ENCODE measurements at places on chromosomes 12 and 14. TPM values are rescaled to one million over a fixed set of nuclear protein-coding genes. Genes with fewer than 3 reads are reported as not detected.

GRCh38 chr12:42981379-42981778 is 391.8 kb upstream of the PRICKLE1 start:
- no peak for DNase-seq

DNA sequence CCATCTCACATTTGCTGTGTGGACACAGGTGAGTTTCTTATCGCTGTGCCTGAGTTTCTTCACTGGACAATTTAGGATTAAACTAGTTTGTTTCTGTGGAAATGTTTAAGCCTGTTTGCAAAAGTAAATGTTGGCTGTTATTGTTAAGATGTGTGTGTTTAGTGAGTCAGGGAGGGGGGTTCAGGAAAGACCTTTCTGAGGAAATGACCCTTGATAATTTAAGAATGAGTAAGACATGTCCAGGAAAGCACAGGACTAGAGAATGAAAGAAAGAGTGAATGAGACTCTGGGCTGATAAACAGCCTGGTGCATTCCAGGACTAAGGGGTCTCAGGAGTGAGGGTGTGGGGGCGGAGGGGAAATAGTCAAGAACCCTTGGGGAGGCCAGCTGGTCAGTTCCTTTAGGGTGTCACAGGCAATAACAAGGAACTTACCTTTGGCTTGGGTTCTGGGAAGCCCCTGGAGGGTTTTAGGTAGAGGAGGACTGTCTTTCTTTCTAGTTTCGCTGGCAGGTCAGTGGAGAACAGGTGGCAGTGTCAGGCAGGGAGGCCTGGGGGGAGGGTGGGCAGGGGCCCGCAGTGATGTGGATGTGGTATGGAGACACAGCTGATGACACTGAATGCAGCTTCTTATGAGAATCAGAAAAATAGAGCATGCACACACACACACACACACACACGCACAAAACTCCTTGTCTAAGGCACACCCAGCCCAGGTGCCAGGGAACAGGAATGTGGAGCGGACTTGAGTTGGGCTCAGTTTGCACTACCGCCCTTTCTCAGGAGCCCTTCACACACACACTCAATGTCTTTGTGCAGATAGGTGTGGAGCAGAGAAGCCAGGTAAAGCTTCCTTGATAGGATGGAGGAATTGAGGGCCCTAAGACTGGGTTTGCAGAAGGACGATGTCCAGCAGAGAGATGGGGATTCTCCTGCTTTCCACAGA is 1005.5 kb downstream of the VRK1 start:
- DNase-seq: no peak

DNA sequence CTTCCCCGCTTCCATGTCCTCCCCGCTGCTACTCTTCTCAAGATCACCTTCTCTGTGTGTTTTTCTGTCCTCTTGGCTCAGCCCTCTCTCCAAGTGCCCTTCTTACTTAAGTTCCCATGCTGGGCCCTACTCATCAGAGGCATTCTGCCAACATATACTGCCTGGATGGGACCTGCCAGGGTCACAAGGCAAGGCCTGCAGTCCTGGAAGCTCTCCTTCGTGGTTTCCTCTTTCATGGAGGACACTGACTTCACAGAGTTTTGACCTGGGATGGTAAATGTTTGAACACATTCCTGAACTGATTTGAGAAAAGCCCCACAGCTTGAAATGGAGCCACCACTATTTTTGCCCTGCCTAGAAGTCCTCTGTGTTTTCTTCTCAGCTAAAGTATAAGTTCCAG is 140.9 kb downstream of the TMEM30B start:
- no peak for DNase-seq

- no peak for DNase-seq
Measured at GRCh38 chr14:58718226-58719205, 80.8 kb downstream of the DACT1 start.

DNA sequence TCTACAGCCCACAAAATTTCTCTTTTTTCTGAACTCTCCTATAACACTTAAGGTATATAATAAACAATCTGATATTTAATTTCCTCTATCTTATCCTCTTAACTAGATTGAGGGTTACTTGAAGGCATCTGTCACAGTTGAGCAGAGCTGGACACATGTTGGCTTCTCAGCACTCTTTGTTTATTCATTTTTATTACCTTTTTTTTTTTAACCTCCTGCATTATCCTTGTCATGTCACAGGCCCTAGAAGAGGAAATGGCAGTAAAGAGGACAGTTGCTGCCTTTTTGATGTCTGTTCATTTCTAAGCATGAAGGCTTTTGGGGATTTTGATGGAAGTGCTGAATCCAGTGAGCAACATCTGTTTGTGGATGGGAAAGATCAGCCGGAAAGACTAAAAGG is 32.5 kb upstream of the EVL start:
- no peak for DNase-seq

GRCh38 chr14:105061428-105062047 is 3.7 kb downstream of the GPR132 start:
- no peak for DNase-seq

DNA sequence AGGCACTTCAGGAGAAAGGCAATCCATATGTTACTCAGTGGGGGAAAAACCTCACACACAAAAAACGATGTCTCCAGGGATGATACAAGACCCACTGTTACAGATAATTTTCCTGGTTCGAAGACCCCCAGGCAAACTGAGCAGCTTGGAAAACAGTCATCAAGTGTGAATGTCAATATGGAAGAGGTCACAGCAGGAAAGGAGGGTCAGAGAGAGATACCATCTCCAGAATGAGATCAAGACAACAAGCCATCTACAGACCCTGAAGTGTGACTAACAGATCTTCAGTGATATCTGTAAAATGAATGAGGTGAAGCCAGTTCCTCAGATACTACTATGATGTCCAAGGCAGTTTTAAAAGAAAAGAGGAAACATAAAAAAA is 28.6 kb downstream of the GNS start:
- no peak for DNase-seq

DNA sequence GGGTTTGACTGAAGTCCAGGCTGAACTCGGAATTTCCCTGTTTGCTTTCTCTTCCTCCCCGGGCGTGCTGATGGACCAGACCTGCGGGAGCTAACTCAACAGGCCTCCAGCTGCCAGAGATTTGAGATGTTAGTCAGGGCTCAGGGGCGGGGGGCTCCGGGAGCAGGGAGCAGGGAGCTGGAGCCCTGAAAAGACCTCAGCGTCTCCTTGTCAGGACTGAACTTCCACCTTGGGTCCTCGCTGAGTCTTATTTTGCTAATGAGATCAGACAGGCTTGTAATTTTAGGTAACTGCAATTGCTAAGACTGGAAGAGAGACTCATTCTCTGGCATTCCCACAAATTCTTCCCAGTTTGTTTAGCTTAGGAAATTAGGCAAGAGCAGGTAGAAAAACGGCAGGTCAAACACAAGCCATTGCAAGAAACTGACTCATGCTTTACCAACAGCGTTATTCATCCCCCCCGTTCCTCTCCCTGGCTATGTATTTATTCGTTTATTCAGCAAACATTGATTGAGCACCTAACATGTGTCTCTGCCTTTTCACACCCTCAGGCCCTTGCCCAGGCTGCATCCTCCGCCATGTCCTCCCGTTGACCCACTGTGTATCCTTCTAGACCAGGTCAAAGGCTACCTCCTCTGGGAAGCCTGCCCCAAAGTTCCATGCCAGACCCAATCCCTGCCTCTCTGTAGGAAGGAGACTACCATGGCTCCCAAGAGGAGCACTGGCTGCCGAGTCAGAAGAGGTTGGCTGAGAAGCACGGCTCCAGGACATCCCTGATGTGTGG is 80.4 kb upstream of the DIO3 start:
- DNase-seq: no peak

DNA sequence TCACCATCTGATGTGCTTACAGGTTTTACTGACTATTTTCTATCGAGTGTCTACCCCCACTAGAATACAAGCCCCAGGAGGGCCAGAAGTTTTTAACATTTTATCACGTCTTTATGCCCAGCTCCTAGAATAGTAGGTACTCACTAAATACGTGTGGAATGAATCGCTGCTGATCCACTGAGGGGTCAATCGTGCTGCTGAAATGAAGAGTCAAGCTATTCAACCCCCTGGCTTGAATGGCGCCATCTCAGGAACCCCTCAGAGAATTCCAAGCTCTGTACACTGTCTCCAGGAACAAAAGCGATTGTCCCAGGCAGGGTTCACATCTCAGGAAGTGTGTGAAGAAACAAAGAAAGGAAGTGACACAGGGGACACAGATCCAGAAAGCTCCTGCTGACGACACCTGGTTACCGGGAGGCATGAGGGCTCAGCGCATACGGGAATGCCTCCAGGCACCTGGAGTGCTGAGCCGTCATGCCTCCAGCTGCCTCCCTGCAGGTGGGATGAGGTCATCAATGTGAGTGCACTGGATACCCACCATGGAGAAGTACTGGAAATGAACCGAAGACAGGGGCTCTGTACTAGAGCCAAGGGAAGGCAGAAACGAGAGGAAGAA is 45.6 kb downstream of the PITPNM2 start:
- peak; percentile 48 for DNase-seq

DNA sequence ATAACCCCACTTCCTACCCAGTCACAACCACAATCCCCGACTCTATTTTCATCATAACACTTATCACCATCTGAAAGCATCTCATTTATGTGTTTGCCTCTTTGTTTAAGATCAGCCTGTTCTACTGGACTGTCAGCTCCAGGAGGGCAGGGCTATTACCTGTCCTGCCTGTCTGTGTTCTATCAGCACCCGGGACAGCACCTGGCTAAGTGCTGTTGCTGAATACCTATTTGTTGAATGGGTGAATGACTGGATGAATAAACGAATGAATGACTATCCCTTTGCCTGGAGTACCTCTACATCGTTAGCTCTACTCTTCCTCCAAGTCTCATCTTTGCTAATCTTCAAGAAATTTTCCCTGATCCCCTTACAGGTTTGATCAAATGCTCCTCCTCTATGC is 69.0 kb downstream of the WSCD2 start:
- no peak for DNase-seq

- no peak for DNase-seq
Measured at GRCh38 chr12:10559244-10559643, 53.6 kb downstream of the EIF2S3B start.

GRCh38 chr12:42892702-42893551 is 303.4 kb upstream of the PRICKLE1 start:
- no peak for DNase-seq

GRCh38 chr14:82779301-82779700 is 1245.6 kb upstream of the SEL1L start:
- DNase-seq: no peak

GRCh38 chr12:79563021-79563740 is 127.6 kb downstream of the PAWR start:
- DNase-seq: no peak

GRCh38 chr14:100860556-100861187 is 34.8 kb downstream of the MEG3 start:
- DNase-seq: no peak

GRCh38 chr14:38210587-38211216 is 3.0 kb downstream of the SSTR1 start:
- DNase-seq: no peak

- no peak for DNase-seq
Measured at GRCh38 chr14:94143239-94143638, 13.8 kb upstream of the IFI27L2 start.

- no peak for DNase-seq
Measured at GRCh38 chr14:105272623-105273022, 24.3 kb downstream of the BTBD6 start.

DNA sequence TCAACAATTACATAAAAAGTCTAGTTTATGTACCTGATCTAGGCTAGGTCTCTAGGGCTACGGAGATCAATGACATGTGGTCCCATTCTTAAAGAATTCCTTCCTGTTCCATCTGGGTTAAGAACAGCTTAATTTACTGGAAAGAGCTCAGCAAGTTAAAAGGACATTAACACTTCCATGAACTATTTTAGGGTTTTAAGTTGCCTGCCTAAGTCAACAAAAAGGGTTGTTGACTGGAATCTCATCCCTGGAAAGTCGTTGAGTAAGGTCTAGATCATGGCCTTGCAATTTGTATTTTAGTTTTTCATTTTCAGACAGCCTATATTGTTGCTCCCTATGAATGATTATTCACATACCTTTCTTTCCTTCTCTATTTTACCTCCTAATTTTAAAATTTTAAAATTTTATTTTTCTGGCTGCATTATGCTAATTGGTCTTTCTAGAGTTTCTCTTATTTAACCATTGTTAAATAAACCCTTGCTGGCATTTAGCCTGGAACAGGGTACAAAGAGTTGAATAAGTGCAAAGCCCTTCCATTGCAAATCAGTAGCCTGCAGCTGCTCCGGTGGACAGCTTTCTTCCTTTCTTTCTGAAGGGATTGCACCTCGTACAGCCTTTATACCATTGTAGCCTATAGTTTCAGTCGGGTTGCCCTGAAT is 66.3 kb downstream of the VRK1 start:
- DNase-seq: no peak

GRCh38 chr12:46296822-46297221 is 28.0 kb upstream of the SLC38A1 start:
- DNase-seq: no peak

GRCh38 chr12:131987552-131987951 is 37.8 kb downstream of the EP400 start:
- no peak for DNase-seq

DNA sequence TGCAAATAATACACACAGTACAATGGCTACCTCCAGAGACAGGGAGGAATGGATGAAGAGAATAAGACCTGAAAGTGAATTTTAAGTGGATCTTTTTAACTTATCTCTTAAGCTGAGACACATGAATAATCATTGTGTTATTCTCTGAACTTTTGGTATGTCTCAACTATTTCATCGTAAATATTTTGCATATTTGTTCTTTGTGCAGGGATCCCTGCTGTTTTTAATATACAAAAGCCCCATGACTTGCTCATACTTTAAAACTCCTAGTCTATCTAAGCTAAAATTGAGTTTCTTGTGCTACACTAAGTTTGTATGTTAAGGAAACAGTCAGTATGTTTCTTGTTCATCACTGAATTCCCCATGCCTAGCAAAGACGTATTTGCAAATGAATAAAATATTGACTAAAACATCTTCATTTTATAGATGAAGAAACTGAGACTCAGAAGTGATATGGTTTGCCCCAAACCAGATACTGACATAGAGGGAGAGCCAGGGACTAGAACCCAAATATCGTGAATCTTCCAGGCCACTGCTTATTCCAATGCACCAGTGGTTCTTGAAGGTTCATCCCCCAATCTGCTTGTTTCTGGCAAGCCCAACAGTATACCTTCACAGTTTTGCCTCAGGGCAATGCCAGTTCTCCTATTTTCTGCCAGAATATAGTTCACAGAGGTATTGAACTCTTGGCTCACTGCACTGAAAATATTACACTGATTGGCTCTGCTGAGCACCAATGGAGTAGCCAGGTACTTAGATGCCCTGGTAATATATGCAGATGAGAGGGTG is 356.9 kb downstream of the MED13L start:
- DNase-seq: no peak

Gene SLC38A1
- total RNA-seq: 102 TPM

Gene LAG3
- not detected for total RNA-seq

Gene ABHD12B
- total RNA-seq: not detected

Gene TEX22
- 0.15 TPM for total RNA-seq

Gene FRMD6
- total RNA-seq: 130 TPM

Gene TCL1B
- not detected for total RNA-seq

Gene ZDHHC22
- total RNA-seq: not detected

Gene CLEC4C
- not detected for total RNA-seq

Gene POLR3B
- total RNA-seq: 9.3 TPM

Gene CD69
- total RNA-seq: 32.5 TPM

Gene PLA2G1B
- not detected for total RNA-seq

Measured in glomerular endothelial cell (primary cell).